ENCODE measurements at places on chromosomes 1 and 21.

DNA sequence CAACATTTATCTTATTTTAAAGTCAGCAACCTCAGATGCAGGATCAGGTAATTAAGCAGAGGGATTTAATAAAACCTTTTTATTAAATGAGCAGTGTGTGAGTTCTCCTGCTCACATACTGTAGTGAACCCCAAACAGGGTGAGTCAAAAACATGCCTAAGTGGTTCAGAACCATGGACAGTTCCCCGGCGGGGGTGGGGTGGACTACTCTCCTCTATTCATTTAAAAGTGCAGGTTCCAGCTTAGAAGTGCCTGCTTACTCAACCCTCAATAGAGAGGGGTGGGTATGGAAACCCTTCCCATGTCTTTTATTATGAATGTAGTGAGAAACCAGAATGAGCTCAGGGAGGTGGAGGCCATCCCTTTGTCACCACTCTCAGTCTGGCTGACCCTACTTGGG, 397.9 kb downstream of the HHAT start:
- no peak for DNase-seq

GRCh38 chr21:19458295-19458694, 1054.7 kb upstream of the TMPRSS15 start:
- DNase-seq = no peak

DNA sequence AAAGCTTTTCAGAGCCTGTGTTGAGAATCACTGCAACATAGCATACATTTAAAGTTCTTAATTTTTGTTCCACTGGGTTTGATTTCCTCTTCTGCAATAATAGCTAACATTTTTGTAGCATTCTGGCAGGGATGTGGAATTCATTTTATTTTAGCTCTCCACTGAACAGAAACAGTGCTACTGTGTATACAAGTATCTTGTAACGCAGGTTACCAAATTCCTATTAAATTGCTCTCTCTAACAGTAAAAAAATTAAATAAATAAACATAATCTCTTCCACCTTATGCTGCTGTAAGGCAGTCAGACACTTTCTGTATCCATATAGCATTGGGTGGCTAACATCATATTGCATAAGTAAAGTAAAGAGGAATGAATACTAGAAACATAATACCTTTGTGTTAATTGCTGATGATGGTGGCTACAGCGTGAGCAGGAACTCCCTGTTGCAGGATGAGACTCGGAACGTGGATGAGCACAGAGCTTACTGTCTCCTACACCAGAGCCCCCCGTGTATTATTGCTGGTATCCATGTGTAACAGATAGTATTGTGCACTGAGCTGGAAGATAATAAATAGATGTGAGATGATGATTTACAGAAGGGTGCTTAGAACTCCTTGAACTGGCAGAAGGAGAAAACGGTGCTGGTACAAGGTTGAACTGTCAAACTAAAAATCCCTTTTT, 276.9 kb upstream of the SNX7 start:
- DNase-seq = no peak

- no peak for DNase-seq
These were observed 27.3 kb downstream of the OPTC start for GRCh38 chr1:203521074-203521794.

GRCh38 chr1:221910222-221910621, 168.3 kb upstream of the DUSP10 start:
- no peak for DNase-seq

- DNase-seq = peak; percentile 18
These were observed 34.1 kb downstream of the OR2G3 start for GRCh38 chr1:247639381-247639981.

DNA sequence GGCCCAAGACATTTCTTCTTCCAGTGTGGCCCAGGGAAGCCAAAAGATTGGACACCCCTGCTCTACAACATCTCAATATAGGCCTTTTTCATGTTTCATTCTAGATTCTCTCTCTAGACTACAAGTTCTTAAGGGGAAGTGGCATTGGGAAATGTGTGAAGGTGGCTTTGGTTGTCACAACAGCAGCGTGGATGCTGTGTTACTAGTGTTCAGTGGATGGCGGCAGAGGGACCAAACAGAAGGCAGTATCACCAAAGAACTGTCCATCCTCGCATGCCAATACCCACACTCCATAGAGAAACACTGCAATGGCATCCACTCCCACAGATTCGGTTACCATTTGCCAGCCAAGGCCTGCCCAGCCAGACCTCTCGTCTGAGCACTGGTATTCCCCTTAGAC, 24.3 kb upstream of the IFNAR2 start:
- no peak for DNase-seq

GRCh38 chr1:203589171-203589570, 37.5 kb upstream of the ATP2B4 start:
- DNase-seq = no peak

Measured in stimulated activated CD8-positive, alpha-beta memory T cell treated with anti-CD3 and anti-CD28 coated beads, Interleukin-7, amount 100 ng/mL, for 24 hours (primary cell).